Naive thymus-derived CD8-positive, alpha-beta T cell (primary cell): ENCODE measurements at places on chromosomes 12 and 14.

GRCh38 chr14:51977075-51977474, 12.3 kb upstream of the RTRAF start:
- DNase-seq = no peak

GRCh38 chr14:75456997-75457335, 29.1 kb downstream of the JDP2 start:
- no peak for DNase-seq

GRCh38 chr12:70070494-70071007, 172.7 kb upstream of the CNOT2 start:
- DNase-seq = no peak

GRCh38 chr12:13288501-13288900, 92.0 kb downstream of the EMP1 start:
- no peak for DNase-seq

GRCh38 chr14:92447416-92448197, 66.0 kb upstream of the RIN3 start:
- DNase-seq = no peak

DNA sequence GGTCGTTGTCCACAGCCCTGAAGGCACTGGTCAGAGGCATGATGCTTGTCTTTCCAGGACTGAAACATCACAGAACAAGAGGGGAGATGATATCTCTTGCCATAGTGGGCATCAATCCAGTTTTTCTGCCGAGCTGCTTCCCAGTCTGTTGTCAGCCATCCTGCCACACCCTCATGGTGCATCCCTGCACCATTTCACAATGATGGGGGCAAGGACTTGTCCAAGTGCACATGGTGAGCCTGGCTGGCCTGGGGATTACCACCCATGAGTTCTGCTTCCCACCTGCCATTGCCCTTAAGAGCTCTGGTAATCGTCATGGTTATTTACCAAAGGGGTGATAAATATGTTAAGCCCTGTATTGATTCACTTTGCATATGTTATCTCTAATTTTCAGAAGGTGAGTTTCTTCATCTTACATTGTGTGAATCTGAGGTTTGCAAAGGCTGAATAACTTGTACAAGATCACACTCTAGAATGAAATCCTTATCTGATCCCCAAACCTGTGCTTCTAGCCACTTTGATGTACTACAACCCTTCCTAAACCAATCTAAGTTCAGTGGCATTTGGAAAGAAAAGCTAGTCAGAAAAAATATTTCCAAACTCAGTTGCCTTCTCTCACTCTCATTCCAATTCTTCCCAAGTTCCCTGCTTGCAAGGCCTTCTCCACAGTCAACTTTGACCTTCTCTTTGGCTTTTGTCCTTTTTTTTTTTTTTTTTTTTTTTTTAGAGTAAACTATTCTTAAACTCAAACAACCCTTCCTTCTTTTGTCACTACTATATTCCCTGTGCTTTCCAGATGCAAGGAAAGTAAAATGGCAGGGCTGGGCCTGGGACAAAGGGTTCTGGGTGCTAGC, 2.3 kb downstream of the AVIL start:
- no peak for DNase-seq

DNA sequence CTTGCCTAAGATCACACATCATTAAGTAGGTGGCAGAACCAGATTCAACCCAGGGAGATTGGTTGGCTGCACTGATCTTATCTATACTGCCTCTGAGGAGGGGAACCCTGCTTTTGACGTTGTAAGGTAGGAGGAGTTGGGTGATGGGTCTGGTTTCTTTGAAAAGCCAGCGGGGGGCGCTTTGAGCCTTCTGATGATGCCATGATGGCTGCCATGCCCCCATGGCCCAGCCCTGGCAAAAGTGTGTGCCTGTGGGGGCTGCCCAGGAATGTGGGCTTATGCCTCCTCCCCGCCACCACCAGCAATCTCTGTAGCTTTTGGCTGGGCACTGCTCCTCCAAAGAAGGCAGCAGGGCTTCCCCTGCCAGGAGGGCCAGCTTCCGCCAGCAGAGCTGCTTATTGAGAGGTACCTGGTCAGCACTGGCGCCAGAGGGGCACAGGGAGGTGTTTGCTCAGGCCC, 224.3 kb downstream of the SLC41A2 start:
- DNase-seq = no peak

GRCh38 chr14:70934084-70934483, 26.8 kb downstream of the PCNX1 start:
- no peak for DNase-seq

DNA sequence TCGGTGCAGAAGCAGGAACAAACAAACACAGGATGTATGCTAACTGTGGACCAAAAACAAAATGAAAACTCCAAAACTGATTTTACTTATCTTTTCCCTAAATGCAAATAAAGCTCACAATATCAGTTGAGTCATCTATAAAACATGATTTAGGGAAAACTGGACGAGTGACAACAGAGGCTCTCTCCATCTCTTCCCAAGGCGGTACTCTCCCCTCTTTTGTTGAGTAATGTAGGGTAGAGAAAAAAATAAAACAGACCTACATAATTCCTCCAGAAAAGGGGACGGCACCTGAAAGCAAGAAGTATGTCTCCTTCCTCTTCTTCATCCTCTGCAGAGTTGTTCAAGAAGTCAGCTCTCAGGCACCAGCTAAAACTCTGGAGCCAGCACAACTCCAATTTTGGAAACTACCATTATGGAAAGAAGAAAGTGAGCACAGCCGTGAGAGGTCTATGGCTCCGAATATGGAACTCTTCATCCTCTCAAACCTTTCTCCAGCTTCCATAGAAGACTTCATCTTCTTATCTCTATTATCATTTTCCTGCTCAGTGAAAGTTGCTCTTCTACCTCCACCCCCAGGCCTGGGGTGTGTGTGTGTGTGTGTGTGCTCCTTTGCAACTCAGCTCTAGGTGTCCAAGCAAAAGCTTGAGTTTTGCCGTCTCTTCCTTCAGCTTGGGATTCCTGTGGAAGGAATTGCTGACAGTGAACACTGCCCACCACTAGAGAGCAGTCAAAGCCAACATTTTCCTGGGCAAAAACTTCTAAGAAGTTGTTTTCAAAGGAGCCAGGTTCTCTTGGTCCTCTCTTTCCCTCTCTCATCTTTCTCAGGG, 155.4 kb downstream of the DIO2 start:
- DNase-seq = no peak

- DNase-seq = no peak
Measured at GRCh38 chr12:77299910-77300669, 234.7 kb upstream of the E2F7 start.

DNA sequence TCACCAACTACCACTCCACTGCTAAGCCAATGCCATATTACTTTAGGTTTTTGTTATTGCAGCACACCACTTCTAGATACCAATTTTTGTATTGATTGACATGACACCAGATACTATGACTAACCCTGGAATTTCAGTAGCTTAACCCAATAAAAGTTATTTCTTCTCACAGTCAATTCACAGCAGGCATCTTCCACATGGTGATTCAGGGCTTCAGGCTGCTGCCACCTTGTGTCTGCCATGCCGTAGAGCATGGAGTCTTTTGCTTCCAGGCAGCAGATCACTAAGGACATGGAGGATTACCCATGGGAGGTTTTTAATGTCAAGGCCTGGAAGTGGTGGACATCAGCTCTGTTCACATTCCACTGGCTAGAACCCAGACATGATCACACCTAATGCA, 56.4 kb upstream of the LTA4H start:
- no peak for DNase-seq

- DNase-seq = no peak
Measured at GRCh38 chr14:51602310-51602709, 49.4 kb upstream of the FRMD6 start.

- DNase-seq = no peak
Measured at GRCh38 chr14:83289390-83289789, 1755.7 kb upstream of the SEL1L start.

DNA sequence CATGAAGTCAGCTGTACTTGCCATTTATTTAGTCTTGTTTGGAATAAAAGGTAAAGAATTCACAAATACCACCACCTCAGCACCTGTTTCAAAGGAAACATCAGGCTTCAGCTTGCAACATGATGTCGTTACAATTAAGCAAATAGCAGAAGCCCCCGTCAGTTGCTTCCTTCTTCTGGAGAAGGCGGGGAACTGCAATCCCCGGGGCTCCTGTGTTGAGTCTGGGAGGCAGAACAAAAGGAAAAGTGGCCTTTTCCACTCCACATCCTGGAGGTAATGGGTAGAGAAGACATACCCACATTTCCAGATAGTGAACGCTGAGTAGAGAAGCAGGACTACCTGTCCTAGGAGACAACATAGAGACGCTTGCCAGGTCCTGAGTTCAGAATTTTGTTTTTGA, 92.8 kb downstream of the DNAH10 start:
- DNase-seq = no peak

GRCh38 chr14:94126800-94127199, 2.6 kb downstream of the IFI27L2 start:
- DNase-seq = no peak

- DNase-seq = no peak
Measured at GRCh38 chr12:54232790-54233189, 44.0 kb upstream of the SMUG1 start.

GRCh38 chr12:89247541-89247942, 104.8 kb downstream of the DUSP6 start:
- no peak for DNase-seq

DNA sequence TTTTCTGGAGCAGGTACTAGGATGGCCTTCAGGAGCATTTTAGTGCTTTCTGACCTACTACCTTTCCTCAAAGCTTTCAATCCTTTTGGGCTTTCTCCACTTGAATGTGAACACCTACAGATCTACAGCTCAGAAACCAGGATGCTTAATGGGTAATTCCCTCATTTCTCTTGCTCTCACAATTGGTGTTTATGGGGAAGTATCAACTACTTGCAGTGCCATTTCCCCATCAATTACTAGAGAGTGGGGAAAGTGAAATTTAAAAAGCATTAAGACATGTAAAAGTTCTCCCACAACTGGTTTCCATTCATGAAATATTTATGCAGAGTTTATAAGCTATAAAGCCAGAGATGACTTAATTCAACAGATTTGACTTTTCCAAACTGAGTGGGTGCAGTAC, 2.1 kb upstream of the YY1 start:
- DNase-seq = no peak

- DNase-seq = no peak
Measured at GRCh38 chr12:75508159-75508558, 3.2 kb downstream of the KRR1 start.

DNA sequence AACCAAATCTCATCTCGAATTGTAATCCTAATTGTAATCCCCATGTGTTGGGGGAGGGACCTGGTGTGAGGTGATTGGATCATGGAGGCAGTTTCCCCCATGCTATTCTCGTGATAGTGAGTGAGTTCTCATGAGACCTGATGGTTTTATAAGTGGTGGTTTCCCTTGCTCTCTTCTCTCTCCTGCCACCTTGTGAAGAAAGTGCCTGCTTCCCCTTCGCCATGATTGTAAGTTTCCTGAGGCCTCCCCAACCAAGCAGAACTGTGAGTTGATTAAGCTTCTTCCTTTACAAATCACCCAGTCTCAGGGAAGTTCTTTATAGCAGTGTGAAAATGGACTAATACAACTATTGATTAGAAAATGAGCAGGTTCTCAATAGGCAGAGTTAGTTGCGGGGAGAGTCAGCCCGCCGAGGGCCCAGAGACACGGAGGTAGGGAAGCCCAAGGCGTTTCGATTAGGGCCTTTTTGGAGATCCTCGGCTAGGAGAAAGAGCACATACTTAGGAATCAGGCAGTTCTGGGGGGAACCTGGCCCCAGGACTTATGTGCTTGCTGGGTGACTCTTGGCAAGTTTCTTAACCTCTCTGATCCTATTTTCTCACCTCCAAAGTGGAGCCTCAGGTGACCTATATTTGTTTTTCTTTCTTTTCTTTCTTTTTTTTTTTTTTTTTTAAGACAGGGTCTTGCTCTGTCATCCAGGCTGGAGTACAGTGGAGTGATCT, 65.7 kb downstream of the MVK start:
- no peak for DNase-seq
